Mammary epithelial cell (primary cell): ENCODE measurements at places on chromosomes 13 and 19. TPM values are rescaled to one million over a fixed set of nuclear protein-coding genes. Genes with fewer than 3 reads are reported as not detected.

The RAB3A gene
- 1.9 TPM for polyA plus RNA-seq

The U2AF2 gene
- polyA plus RNA-seq = 92.2 TPM

The MBD3L3 gene
- not detected for polyA plus RNA-seq

The RASL11A gene
- polyA plus RNA-seq = 1.5 TPM

The MUC16 gene
- 0.01 TPM for polyA plus RNA-seq

The C2CD4C gene
- polyA plus RNA-seq = 0.39 TPM

The ZNF562 gene
- polyA plus RNA-seq = 11.7 TPM

The SIAH3 gene
- polyA plus RNA-seq = not detected

The ZNF700 gene
- polyA plus RNA-seq = 3.1 TPM

The KL gene
- polyA plus RNA-seq = not detected

GRCh38 chr13:23991119-23991518, 93.8 kb upstream of the C1QTNF9B start:
- DNase-seq = no peak

- DNase-seq = peak; percentile 98
Measured at GRCh38 chr19:43765109-43765876, 10.5 kb upstream of the SMG9 start.

GRCh38 chr19:13700621-13701020, 63.7 kb upstream of the MRI1 start:
- DNase-seq = no peak

DNA sequence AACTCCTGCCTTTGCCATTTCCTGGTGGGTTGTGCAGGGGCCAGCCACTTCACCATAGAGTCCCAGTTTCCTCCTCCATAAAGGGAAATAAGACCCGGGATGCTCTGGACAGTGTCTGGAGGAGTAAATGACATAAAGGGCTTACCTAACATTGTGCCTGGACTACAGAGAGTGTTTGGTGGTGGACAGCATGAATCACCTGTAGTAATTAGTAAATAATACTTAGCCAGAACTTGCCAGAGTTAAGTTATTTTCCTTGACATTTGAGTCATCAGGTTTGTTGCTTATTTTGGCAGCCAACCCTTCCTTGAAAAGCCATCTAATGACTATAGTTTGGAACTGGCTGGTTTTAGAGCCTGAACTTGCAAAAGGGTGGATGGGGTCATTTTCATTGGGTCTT, 159.2 kb downstream of the SLC7A1 start:
- peak; percentile 86 for DNase-seq

GRCh38 chr19:335072-335471, 9.5 kb downstream of the MIER2 start:
- no peak for DNase-seq

GRCh38 chr19:6048793-6049405, 61.4 kb downstream of the RFX2 start:
- peak; percentile 65 for DNase-seq

- DNase-seq = no peak
Measured at GRCh38 chr19:17748884-17749638, 2.2 kb upstream of the FCHO1 start.

GRCh38 chr19:38676023-38676877, 28.8 kb downstream of the ACTN4 start:
- DNase-seq = peak; percentile 66

DNA sequence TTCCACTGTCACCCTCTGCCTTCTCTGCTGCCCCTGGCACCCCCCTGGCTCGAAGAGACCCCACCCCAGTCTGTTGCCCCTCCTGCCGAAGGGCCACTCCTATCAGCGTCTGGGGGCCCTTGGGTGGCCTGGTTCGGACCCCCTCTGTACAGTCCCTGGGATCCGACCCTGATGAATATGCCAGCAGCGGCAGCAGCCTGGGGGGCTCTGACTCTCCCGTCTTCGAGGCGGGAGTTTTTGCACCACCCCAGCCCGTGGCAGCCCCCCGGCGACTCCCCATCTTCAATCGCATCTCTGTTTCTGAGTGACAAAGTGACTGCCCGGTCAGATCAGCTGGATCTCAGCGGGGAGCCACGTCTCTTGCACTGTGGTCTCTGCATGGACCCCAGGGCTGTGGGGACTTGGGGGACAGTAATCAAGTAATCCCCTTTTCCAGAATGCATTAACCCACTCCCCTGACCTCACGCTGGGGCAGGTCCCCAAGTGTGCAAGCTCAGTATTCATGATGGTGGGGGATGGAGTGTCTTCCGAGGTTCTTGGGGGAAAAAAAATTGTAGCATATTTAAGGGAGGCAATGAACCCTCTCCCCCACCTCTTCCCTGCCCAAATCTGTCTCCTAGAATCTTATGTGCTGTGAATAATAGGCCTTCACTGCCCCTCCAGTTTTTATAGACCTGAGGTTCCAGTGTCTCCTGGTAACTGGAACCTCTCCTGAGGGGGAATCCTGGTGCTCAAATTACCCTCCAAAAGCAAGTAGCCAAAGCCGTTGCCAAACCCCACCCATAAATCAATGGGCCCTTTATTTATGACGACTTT, 2.0 kb downstream of the ZFP36 start:
- DNase-seq = peak; percentile 61

GRCh38 chr13:90623318-90624011, 724.0 kb upstream of the MIR17HG start:
- DNase-seq = peak; percentile 47

GRCh38 chr13:114151565-114152284, 19.3 kb upstream of the RASA3 start:
- peak; percentile 88 for DNase-seq

- no peak for DNase-seq
Measured at GRCh38 chr19:18750295-18750970, 40.7 kb downstream of the COMP start.

- DNase-seq = no peak
Measured at GRCh38 chr13:65508338-65508737, 1721.8 kb downstream of the PCDH9 start.

- DNase-seq = no peak
Measured at GRCh38 chr19:8329996-8330395, 8.7 kb downstream of the RPS28 start.

- no peak for DNase-seq
Measured at GRCh38 chr13:61084988-61085387, 330.7 kb downstream of the PCDH20 start.

GRCh38 chr13:46195016-46195415, 13.0 kb upstream of the LCP1 start:
- DNase-seq = no peak
